ENCODE measurements at places on chromosomes 13 and 19.

GRCh38 chr19:21328406-21328805 is 804 bp downstream of the ZNF708 start:
- DNase-seq = peak; percentile 12

- peak; percentile 8 for DNase-seq
Measured at GRCh38 chr19:16736709-16737108, 17.1 kb downstream of the NWD1 start.

- DNase-seq = peak; percentile 4
Measured at GRCh38 chr13:85266331-85266730, 532.9 kb downstream of the SLITRK6 start.

- no peak for DNase-seq
Measured at GRCh38 chr13:85618521-85618920, 180.7 kb downstream of the SLITRK6 start.

- no peak for DNase-seq
Measured at GRCh38 chr19:18746401-18747325, 44.4 kb downstream of the COMP start.

DNA sequence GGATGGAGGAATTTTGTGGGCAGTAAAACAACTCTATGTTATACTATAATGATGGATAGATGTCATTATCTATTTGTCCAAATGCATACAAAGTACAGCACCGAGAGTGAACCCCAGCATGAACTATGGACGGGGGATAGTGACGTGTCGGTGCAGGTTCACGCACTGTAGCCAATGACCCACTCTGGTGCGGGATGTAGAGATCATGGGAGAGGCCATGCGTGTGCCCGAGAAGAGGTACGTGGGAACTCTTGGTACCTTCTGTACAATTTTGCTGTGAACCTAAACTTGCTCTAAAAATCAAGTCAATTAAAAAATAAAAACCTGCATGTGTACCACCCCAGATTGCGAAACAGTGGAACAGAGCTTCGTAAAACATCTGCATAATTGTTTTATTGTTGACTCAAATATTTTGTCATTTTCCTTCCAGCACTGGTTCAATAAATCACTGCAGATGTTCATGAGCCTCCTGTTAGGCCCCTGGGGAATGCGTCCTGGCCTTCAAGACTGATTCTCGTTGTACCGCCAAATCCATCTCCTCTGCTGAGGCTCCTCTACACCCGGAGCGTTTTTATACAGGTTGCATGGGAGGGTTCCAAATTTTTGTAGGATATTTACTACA is 30.9 kb downstream of the COL4A1 start:
- DNase-seq = no peak

DNA sequence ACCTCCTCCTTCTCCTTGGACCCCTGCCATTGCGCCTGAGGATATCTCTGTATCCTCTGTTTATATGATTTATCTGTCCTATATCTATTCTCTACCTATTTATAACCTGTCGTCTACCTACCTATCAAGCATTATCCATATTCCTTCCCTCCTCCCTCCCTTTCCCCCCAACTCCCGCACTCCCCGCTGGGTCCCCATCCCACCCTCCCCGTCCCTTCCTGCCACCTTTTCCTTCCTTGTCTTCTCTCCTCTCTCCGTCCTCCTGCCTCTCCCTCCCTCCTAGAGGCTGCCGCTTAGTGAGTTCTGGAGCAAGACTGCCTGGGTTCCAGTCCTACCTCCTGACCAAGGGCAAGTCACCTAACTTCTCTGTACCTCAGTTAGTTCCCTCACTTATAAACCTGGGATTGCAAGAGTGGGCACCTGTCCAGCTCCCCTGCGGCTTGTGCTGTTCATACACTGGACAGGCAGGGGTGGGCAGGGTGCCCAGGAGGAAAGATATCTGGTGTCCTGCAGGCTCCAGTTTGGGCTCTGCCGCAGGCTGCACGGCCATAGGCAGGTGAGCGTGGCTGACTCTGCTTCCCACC is 16.1 kb downstream of the TTYH1 start:
- DNase-seq = peak; percentile 72

DNA sequence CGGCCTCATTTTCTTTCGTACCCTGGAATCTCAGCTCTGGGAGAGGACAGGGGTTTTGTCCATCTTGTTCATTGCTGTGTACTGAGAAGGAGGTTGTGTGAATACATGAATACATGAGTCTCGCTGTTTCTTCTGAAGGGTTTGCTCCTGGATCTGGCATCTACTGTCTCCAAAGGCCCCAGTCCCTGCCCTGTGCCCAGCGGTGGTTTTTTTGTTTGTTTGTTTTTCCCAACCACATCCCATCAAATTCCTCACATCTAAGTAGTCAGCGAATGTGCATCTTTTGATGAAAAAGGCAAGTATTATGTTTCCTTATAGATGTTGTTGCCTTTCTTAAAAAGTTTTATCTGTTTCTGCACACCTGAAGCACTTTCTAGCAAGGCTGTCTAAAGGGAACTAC is 12.5 kb downstream of the DCAF15 start:
- DNase-seq = peak; percentile 47

- no peak for DNase-seq
Measured at GRCh38 chr13:73715114-73715910, 418.9 kb downstream of the KLF12 start.

DNA sequence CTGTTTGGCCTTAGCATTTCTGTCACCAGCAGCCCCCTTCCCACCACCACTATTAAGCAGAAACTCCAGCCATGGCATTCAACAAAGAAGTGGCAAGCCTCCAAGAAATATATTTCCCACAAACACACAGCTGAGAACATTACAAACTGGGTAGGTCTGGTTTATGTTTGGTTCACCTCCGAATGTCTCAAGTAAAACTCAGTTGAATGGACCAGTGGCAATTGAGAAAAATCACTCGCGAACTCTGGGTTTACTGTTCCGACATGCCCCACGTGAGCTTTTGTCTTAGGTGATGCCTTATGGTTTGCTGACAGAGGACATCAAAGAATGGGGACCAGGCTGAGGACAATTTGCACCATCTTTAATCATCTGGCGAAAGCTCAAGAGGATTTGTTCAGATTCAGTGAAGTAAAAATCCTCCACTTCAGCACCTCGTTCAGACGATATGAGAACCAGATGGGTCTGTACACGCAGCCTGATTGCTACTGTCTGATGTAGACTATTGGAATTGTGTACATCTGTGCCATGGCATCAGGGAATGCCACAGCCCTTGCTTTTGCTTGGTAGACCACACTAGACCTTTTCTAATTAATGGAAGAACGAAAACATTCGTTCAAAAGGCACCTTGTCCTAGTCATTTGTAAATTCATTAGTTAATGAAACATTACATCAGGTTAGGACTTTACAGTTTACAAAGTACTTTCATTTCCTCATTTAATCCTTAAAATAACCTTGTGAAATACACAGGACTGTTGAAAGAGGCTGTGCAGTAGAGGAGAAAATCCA is 59.4 kb downstream of the SLC10A2 start:
- no peak for DNase-seq

DNA sequence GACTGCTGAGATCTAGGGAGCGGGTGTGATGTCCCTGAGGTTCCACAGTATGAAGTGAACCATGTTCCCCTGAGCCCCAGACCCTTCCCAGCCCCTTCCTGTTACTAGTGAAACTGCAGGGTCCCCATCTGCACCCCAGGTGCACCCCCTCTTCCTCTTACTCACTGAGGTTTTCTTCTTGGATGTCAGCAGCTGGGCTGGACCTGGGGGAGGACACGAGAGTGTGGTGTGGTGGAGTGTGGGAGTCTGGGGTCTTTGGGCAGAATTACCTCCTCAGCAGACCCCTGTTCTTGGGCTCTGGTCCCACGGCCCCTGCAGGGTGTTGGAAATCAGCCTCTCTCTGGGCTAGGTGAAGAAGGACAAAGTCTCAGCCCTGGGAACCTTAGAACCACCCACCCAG is 3.3 kb upstream of the LILRA6 start:
- no peak for DNase-seq

GRCh38 chr13:78593652-78594455 is 9.5 kb downstream of the POU4F1 start:
- no peak for DNase-seq

- DNase-seq = no peak
Measured at GRCh38 chr19:24048261-24048660, 38.7 kb upstream of the ZNF254 start.

- peak; percentile 58 for DNase-seq
Measured at GRCh38 chr19:55809381-55810058, 22.3 kb downstream of the NLRP11 start.

- no peak for DNase-seq
Measured at GRCh38 chr13:29877456-29878078, 27.1 kb upstream of the UBL3 start.

DNA sequence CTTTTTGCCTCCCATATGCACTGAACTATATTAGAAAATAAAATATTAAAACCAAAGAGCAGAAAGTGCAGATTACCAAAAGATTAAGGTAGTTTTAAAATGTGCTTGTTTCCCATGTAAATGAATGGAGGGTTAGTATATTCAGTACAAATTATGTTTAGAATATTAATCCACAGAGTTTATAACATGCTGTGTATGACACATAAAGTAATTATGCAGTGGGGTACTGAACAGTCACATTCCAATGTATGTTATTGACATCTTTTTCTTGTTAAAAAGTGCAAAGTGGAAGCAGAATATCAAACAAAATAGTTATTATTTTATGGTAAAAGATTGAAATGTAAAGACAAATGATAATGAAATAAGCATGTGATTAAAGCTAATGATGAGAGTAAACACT is 79.3 kb downstream of the GPC6 start:
- DNase-seq = peak; percentile 55

- no peak for DNase-seq
Measured at GRCh38 chr19:30605333-30605732, 233.1 kb downstream of the ZNF536 start.

DNA sequence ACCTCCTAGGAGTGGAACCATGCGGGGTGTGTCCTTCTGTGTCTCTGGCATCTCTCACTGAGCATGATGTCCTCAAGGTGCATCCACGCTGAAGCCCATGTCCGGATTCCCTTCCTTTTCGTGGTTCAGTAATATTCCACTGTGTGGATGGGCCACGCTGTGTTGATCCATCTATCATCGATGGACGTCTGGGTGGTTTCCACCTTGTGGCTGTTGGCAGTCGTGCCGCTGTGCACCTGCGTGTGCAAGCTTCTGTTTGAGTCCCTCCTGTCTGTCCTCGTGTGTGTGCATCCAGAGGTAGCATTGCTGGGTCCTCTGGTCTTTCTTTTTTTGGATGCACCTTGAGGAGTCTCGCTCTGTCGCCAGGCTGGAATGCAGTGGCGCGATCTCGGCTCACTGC is 11.2 kb upstream of the GNA15 start:
- no peak for DNase-seq

DNA sequence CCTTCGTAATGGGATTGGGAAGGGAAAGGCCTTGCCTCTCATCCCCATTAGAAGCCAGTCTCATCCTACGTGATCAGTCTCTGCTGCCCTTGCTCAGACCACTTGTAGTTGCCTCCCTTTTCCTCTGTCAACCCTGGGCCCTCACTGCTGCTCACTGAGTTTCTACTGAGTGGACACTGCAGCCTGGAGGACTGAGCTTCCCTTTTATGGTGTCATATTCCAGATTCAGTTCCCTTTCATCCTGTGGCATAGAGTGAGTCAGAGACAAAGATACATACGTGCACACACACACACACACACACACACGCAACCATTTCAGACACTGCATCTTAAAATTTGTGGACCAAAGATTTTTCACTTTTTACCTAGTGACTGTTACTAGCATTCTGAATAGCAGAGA is 56.6 kb downstream of the COG3 start:
- DNase-seq = peak; percentile 81

DNA sequence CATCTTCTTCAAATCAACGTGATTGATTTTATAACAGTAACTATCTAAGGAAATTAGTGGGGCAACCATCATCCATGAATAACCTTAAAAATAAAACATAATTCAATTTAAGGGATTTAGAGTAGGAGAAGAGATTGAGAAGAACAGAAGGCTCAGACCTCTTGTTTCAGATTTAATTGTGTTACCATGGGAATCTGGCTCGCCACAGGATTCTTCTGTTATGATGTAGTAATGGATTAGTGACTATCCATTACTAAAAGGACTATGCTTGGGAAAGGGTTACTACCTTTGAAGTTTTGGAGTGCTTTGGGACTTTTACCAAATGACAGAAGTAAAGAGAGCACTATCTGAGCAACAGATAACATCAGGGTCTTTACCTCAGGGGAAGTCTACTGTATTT is 13.2 kb downstream of the FREM2 start:
- no peak for DNase-seq

- peak; percentile 61 for DNase-seq
Measured at GRCh38 chr13:71672512-71672911, 194.5 kb downstream of the DACH1 start.

- no peak for DNase-seq
Measured at GRCh38 chr13:44031555-44031954, 151.9 kb downstream of the LACC1 start.

DNA sequence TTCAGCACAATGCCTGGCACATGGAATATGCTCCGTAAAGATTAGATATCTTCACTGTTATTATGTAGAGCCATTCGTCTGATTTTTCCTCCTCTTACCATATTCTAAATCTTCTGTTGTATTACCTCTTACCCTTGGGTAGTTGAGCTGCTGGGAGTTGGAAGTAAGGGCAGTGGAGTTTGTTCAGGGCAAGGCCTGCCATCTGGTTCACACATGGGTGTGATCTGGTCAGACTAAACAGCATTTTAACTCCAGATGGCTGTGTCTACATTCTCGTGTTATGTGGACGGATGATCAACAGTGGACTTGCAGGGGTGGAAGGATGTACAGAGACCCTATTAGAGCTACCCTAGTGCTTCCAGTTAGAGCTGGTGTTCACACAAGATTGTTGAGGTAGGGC is 164.9 kb downstream of the ZIC5 start:
- no peak for DNase-seq

DNA sequence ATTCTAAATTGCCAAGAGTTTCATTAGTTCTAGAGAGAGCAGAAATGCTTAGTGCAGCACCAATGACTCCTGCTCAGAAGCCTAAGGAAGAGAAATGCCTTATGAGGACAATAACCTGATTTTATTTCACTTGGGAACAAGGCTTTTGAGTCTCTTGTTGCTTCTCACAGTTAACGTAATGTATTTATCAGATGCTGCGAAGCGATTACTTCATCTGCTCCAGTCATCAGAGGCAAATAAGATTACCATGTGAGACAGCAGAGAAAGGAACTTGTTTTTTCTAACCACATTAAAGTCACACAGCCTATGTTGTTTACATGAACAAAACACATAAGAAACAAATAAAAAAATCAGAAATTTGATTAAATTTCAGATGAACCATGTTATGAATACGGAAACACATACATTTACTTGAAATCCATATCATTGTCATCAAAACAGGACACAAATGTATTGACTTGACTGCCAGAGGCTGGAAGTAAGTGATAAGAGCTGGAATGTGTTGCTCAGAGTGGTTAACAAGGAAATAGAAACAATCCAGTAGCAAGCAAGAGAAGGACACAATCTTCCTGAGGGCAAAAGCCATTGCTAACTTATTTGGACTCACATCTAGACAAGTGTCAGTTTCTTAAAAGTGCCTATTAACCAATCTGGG is 147.3 kb downstream of the LHFPL6 start:
- DNase-seq = peak; percentile 72

- DNase-seq = no peak
Measured at GRCh38 chr19:4602915-4603314, 36.4 kb upstream of the TNFAIP8L1 start.

GRCh38 chr13:62512194-62513141 is 1096.8 kb upstream of the PCDH20 start:
- peak; percentile 65 for DNase-seq
